ENCODE measurements at places on chromosomes 5 and 9.
A peak's percentile ranks its signal among the peaks of the same experiment; 100 is the strongest.

GRCh38 chr5:126917918-126918614, 112.3 kb downstream of the MARCHF3 start:
- peak; percentile 25 for DNase-seq

DNA sequence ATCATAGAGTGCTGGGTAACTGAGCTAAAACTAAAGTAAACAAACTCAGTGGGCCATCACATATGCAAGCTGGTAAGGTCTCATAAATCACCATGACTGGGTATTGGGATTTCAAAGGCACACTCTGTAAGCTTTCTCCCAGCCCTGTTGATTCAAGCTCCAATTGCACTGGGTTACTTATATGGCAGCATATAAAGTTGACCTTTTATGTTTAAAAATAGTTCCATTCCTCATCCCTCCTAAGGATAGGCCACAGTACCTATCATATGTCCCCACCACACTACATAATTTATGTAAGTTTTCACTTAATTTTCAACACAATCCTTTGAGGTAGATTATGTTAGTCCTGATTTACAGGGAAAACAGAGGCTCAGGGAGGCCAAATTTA, 438.4 kb downstream of the RAB3C start:
- no peak for DNase-seq

- DNase-seq = no peak
Observed at GRCh38 chr9:32490601-32491000, 35.4 kb downstream of the RIGI start.

DNA sequence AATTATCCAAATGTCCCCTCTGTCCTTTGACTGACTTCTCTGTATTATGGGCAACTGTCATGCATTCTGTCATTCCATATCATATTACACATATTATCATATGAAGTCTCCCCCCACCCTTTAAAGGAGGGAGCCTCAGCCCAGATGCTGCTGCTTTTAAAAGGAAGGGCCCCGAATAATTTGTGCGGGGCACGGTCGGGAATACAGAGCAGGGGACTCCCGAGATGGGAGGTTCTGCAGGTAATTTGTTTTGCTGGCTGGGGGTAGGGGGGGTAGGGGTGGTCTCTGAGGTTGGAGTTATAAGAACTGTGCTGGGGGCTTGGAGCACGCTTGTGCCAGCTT, 10.1 kb upstream of the LHX2 start:
- DNase-seq = no peak

- no peak for DNase-seq
Observed at GRCh38 chr5:9784231-9784630, 154.1 kb upstream of the TAS2R1 start.

- no peak for DNase-seq
Observed at GRCh38 chr9:93267681-93268505, 84.0 kb downstream of the WNK2 start.

GRCh38 chr9:118569148-118569547, 800.1 kb downstream of the BRINP1 start:
- no peak for DNase-seq

- DNase-seq = no peak
Observed at GRCh38 chr9:35481347-35481975, 8.4 kb upstream of the RUSC2 start.

- DNase-seq = no peak
Observed at GRCh38 chr5:56569076-56569475, 246.3 kb upstream of the MAP3K1 start.

GRCh38 chr9:124041817-124042116, 30.2 kb downstream of the LHX2 start:
- DNase-seq = no peak

DNA sequence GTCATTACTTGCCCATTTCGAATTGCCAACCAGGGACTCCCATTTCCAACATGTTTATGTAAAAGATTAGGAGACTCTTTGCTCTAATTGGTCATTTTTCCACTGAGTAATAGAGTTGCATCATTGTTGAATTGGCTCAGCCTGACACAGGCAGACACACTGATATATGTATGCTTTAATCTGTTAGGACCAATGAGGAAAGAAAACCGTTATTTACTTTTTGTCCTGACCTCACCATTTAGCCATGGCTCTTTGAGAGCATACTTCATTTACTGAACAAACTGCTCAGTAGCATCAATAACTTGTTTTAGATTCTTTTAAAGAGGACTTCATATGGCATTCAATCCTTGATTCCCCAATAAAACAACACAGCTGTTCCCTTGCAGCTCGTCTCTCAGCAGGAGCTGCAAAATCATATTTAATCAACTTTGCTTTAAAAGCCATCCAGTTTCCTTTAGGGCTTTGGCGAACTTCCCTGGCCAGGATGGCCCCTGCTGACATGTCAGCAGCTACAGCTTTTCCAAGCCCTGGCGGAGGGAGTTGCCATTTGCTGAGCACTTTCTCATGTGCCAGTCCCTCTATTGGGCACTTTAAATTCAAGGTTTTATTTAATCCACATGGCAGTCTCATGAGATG, 251.5 kb upstream of the TNC start:
- no peak for DNase-seq

DNA sequence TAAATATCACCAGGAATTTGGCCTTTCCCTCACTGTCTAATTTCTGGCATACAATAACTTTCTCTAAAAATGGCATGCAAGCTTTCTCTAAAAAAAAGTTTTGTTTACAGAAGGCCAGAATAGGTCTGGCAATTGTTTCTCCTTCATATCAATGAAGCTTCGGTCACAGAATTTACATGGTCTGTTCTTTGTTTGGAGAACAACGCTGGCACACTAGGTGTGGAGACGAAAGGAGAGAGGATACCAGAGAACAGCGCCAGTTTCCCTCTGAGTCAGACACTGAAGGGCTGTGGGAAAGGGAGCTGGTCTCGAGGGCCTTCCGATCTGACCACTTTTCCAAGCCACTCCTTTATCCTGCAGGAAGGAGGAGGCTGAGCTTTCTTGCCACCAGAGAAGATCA, 60.1 kb upstream of the ITGA1 start:
- DNase-seq = no peak

DNA sequence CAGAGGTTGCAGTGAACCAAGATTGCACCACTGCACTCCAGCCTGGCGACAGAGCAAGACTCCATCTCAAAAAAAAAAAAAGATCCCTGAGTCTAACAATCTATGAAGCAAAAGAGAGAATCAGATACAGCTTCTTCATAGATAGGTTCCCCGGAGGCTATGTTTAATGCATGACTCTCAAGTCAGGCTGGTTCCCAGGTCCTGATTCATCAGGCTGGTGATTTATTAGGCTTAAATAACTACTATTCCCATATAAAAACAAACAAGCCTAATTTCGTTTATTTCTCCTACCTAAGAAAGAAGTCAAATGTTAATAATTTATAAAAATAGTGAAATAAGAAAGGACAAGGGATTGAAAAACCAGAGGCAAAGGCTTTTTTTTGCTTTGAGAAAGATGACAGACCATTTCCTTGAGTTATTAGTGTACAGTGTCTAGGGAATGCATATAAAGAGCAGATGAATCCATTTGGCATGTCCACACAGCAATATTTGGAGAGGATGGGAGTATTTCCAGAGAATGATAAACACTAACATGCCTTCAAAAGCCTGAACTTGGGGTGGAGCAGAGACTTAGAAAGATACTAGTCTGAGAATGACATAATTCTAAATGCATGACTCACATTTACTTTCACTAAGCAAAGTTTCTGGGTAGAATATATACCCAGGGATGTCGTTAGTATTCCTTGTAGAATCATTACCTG, 115.3 kb downstream of the NREP start:
- no peak for DNase-seq

GRCh38 chr9:126497660-126498275, 116.0 kb upstream of the LMX1B start:
- no peak for DNase-seq
